Left kidney (tissue), 8 donors: ENCODE measurements at places on chromosomes 3 and 15. TPM values are rescaled to one million over a fixed set of nuclear protein-coding genes. Genes with fewer than 3 reads are reported as not detected.

DNA sequence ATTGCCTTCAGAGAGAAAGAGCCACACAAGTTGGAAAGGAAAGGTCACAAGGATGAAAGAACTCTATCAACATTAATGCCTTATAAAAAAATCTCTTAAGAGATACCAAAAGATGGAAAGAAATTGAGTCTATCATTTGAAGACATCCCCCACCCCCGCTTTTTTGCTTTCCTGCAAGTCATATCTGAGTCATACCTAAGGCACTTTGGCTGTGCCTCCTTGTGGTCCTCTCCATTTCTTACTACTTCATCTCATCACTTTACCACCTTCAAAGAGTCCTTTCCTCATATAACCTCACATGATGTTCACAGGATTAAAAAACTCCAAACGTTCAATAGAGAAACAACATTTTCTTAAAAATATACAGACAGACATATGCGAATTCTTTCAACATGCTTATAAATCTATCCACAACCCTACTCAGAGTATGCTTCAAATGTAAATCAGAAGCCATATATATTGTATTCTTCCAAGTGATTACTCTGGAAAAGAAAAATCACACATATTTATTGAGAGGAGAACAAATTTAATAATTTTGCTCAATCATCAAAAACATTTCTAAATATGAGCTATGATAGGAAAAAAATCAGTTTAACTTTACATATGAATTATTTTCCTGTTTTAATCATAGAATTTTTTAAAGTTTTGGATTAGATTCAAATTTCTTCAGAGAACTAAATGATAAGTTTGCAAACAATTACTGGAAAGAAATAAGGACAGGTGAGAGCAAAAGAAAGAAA is 1003.9 kb upstream of the CFAP20DC start:
- no peak for DNase-seq

DNA sequence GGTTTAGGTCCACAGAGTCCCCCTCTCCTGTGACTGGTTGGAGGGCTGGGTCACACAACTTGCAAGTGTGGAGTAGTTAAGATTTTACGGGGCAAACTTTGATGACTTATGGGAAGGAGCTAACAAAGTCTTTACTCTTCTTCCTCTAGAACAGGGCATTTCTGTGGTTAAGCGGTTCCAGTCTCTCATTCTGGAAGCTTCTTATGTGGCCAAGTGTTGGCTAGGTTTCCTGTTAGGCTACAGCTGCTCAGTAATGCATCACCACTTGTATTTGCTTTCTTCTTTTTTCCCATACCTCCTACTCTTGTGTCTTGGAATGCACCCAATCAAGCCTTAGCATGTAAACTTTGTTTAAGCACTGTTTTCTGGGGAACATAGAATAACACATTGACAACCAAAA is 100.6 kb upstream of the PLAAT1 start:
- no peak for DNase-seq

GRCh38 chr15:57685306-57686095 is 21.0 kb upstream of the POLR2M start:
- no peak for DNase-seq

GRCh38 chr3:140122183-140122582 is 187.2 kb downstream of the CLSTN2 start:
- no peak for DNase-seq

DNA sequence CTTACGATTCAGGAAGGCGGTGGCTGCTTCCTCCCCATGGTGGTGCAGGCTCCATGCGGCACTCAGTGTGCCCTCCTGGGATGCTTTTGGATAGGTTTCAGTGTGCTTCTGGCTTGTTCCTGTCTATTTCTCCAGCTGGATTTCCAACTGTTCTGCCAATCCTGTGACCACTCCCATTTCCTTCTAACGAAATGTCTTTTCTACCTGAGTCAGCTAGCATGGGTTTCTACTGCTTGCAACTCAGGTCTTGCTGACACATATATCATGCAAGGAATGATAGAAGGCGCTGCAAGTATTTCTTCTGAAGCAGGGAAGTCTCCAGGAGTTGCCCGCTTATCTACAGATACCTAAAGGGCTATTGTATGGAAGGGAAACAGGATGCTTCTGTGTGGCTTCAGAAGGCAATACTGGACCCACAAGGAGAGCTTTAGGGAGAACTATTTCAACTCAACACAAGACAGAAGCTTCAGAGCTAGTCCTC is 244.4 kb downstream of the OPA1 start:
- DNase-seq, result no peak

DNA sequence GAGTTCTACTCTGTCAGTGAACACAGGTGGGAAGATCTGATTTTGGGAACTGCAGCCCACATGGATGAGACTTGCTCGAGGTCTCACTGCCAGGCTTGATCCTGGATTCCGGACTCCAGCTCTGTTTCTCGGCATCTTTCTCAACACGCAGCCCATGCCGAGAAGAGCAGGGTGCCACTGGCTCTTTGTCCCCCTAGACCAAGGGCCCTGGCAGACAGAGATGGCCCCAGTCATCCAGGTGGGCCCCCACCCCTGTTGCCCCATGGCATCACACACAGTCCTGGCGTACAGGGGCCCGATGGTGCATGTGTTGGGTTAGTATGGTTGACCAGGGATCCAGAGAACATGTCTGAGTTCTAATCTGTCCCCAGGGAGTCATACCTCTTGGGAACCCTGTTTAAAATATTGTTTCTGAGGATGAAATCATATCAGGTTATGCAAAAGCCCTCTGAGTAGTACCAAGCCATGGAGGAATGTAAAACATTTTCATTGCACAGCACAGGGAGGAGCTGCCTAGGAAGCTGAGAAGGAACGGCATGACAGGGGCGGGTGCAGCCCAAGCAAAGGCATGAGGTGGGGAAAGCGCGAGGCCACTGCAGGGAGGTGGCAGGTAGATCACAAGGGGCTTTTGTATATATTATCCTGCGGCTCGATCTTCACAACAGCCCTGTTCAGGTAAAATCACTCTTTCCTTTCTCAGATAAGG is 320.6 kb downstream of the UACA start:
- no peak for DNase-seq

DNA sequence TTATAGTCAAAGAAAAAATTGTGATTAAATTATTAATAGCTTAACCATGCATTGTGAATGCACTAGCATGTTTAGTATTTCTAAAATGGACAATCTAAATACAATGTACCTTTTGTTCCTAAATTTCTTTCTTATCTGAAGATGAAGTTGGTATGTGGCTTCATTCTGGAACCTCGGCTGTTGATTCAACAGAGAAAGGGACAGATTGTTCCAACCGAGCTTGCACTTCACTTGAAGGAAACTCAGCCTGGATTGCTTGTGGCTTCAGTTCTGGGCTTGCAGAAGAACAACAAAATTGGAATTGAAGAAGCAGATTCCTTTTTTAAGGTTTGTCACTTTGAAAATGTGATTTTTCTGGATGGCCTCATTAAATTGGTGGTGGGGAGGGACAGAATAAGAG is 32.6 kb downstream of the HPS3 start:
- no peak for DNase-seq

GRCh38 chr15:45441036-45441435 is 62.7 kb upstream of the GATM start:
- DNase-seq, result no peak

DNA sequence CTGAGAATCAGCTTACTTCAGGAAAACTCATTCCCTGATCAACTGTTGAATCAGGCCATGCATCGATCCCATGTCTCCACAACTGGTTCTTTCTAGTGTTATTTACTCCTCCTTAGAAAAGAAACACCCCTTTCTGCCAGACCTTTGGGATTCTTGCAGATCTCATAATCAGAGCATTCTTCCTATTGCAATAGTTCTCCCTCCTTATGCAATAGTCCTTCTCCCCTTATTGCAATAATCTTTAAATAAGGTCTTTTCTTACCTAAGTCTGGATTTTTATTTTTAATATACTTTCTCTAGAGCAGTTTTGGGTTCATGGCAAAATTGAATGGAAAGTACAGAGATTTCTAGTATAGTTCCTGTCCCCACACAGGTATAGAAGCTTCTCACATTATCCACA is 141.9 kb upstream of the SGO1 start:
- no peak for DNase-seq

DNA sequence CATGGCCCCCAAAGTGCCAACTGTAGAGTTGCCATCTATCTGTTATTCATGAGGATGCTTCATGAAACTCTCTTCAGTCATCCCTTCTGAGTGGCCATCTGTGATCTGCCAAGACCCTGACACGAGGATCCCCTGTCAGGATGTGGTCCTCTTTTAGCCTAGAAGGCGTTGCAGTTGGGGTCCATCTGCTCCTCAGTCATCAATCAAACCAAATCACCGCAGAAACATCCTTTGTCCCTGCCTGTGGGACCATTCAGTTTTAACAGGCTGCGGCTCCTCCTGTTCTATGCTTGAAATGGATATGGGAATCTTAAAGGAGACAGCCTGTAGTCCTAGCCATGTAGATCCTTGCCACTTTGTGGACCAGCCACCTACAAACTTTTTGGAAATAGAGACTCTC is 5.9 kb upstream of the RPS27L start:
- no peak for DNase-seq

- no peak for DNase-seq
Observed at GRCh38 chr3:146814601-146815315, 209.6 kb upstream of the PLSCR5 start.

DNA sequence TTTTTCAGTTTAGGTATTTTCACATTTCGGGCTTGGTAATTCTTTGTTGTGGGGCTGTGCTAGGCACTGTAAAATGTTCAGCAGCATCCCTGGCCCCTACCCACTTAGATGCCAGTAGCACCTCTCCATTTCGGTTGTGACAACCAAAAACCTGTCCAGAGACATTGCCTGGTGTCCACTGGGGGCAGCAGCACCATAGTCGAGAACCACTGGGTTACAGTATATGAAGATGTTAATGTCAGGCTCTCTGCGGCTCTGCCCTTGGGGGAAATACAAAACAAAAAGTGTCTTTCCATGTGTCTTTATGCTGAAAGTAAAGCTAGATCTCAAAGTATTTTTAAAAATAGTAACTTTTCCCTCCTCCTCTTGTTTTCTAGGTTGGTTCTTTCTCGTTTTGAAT is 177.2 kb downstream of the ITPR1 start:
- DNase-seq, result no peak

- DNase-seq, result no peak
Observed at GRCh38 chr3:185960522-185961288, 22.9 kb upstream of the TRA2B start.

- no peak for DNase-seq
Observed at GRCh38 chr3:184571750-184572377, 10.3 kb downstream of the EPHB3 start.

DNA sequence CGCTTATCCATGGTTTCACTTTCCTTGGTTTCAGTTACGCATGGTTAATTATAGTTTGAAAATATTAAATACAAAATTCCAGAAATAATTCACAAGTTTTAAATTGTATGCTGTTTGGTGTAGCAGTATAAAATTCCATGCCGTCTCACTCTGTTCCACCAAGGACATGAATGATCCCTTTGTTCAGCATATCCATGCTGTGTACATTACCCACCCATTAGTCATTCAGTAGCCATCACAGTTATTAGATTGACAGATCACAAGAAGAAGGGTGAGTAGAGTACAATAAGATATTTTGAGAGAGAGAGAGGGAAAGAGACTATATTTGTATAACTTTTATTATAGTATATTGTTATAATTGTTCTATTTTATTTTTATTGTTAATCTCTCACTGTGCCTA is 535.5 kb downstream of the SQOR start:
- no peak for DNase-seq

DNA sequence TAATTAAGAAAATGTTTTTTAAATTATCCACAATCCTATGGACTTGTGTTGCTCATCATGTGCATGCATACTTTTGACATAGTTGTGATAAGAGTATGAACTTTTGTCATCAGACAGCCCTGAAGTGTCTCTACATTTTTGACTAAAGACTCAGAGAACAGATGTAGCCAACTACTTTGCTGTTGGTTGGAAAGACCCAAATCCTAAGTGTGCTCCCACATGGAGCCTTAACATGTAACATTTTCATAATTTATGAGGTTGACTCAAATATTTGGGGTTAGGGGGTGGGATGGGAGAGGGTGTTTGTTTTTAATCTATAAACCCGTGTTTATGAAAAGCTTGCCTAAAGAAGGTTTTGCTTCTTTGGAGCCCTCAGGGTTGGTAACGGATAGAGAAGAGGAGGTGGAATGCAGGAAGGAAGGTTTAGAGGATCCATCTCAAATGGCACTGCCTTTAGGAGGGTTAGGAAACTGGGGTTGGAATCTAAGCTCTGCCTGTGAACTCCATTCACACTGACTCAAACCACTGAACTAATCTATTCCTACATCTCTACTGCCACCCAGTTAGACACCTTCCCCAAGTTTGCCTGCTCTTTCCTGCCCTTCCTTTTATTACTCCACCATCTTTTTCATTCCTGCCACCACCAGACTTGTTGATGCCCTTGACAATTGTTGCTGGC is 3.7 kb downstream of the BOC start:
- DNase-seq, result no peak

DNA sequence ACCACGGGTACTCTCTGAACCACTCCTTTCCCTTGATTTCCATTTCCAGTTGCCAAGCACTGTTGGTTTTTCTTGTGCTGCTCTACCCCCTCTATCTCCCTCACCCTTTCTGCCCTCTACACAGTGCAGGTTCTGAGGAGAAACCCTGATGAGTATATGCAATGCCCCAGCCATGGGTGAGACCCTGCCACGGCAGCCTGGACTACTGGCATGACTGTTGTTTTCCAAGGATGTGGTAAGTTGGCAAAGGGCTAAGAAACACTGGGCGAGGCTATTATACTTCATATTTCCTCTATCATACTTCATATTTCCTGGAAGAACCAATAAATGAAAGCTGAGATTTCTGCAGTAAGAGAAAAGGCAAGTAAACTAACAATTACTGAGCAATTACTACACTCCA is 27.9 kb downstream of the CHAC1 start:
- no peak for DNase-seq

- DNase-seq, result no peak
Observed at GRCh38 chr15:84772467-84772866, 24.1 kb downstream of the ZNF592 start.

DNA sequence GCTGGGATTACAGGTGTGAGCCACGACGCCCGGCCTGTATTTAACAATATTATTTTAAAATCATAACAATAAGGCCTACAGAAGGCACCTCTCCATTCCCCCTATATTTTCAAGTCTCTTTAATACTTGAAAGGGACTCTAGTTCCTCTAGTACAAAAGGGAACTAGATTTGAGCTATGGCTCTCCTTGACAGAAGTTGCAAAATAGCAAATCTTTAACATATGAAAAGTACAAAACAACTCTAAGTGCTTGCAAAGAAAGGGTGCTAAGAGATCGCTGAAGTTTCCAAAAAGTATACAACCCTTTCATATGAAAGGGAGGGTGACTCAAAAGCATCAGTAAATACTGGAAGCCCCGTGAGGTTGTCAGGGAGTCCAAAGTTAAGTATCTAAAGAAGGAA is 23.8 kb downstream of the AP3S2 start:
- DNase-seq, result no peak

DNA sequence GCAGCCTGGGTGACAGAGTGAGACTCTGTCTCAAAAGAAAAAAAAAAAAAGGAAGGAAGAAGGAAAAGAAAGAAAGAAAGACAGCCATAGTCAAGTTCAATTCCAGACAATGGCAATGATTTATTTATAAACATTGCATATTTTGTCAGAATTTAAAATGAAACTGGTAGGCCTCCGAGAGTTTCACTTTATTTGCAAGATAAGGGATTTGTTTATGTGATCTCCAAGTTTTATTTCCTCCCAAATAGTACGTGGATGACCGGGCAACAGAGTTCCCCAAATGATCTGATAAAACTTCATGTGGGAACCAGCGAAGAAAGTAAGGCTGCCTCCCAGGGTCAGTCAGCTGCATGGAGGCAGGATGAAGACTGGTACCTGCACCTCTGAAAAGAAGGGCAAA is 28.6 kb upstream of the MOBP start:
- DNase-seq, result no peak

REC114 gene
- polyA plus RNA-seq, result not detected

DUOXA1 gene
- 0.23 TPM for polyA plus RNA-seq

KCNMB2 gene
- 25.2 TPM for polyA plus RNA-seq
